ENCODE measurements at places on chromosomes 3 and 15. TPM values are rescaled to one million over a fixed set of nuclear protein-coding genes. Genes with fewer than 3 reads are reported as not detected.

C2CD4A gene
- polyA plus RNA-seq = not detected

TICRR gene
- 8.0 TPM for polyA plus RNA-seq

AQR gene
- 34.2 TPM for polyA plus RNA-seq

SEMA6D gene
- polyA plus RNA-seq = 0.09 TPM

SLC38A3 gene
- not detected for polyA plus RNA-seq

SPRED1 gene
- 0.29 TPM for polyA plus RNA-seq

TRIM42 gene
- polyA plus RNA-seq = not detected

RASL12 gene
- not detected for polyA plus RNA-seq

All from GM12878 (cell line).